Effector CD4-positive, alpha-beta T cell (primary cell): ENCODE measurements at places on chromosomes 1 and 21.

DNA sequence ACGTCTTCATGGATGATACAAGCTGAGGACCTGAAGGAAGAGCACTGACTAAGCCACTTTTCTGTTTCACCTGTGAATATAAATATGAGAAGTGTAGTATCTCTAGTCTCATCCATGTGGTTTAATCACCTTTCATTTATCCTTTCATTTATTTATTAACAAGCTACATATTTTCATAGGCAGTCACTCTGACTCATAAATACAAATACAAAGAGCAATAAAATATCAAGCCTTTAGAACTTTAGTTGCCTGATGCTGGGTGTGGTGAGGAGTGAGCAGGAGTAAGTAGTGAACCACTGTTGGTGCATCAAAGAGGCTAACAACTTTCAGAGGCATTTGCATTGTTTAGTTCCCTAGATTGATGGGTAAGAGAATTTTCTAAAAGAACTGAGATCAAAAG lies 269.0 kb upstream of the C1orf87 start:
- DNase-seq = no peak

DNA sequence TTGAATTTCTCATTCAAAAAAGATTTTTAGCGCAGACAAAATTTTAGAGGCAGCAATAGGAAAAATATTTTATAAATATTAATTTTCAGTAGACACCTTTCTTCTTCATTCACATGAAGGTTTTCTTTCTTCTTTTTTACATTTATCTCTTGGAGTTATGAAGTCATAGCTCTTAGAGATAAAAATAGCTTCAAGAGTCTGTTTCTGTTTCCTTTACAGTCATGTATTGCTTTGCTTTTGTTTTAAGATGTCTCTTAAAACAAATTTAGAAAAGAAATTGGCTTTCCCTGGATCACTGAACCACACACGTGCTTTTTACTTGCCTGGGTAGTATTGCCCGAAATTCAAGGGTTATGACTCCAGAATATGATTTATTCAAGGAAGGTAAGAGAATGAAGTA lies 369.9 kb upstream of the LRRC7 start:
- no peak for DNase-seq

DNA sequence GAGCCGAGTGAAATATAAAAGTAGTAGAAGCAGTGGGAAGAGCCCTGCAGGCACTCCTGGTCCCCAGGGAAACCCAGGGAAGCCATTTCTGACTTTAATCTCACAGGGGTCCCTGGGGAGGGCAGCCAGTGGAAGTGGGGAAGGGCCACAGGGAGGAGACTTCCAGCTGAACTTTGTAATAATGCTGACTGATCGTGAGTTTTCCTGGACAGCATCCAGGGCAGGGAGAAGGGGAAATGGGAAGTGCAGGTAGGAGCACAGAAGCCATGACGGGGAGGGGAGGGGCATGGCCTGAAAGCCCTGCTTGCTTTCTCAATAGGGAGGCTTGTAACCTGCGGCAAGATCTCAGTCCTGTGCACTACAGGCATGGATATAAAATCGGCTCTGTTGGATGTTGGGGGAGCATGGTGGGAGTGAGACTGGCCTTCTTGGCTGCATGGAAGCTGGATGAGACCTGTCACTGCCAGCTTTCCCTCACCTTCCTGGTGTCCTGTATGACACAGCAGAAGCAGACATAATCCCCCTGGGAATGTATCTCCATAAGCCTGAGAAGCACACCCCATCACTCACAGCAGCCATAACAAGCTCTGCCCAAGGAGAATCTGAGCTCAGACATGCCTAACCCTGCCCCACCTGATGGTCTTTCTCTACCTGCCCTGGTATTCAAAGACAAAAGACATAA lies 15.1 kb upstream of the MX1 start:
- no peak for DNase-seq

DNA sequence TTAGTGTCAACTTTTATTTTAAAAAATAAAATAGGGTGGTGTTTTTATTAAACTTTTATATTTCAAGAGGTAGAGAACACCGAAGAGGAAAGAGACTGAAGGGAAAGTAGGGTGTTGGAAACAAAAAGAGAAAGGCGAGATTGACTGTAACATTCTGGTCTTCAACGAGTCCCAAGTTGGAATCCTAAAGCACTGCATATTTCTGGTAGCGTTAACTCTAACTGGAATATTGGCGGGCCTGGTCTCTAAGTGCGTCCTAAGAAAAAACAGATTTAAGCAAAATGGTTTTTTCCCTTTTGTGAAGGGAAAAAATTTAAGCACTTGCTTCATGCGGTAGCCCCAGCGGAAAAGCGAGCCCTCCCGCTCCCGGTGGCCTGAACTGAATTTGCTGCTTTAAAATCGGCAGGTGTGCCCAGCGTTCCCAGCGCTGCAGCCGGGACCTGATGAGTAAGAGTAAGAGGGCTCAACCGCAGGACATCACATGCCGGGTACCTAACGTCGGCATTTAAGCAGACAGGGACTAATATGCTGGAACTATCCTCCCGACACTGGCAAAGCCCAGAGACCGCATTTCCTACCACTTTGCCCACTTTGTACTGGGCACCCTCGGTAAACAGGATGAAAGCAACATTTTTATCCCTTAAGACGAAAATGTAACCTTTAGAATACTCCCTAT lies 30.5 kb upstream of the NFIA start:
- DNase-seq = no peak

DNA sequence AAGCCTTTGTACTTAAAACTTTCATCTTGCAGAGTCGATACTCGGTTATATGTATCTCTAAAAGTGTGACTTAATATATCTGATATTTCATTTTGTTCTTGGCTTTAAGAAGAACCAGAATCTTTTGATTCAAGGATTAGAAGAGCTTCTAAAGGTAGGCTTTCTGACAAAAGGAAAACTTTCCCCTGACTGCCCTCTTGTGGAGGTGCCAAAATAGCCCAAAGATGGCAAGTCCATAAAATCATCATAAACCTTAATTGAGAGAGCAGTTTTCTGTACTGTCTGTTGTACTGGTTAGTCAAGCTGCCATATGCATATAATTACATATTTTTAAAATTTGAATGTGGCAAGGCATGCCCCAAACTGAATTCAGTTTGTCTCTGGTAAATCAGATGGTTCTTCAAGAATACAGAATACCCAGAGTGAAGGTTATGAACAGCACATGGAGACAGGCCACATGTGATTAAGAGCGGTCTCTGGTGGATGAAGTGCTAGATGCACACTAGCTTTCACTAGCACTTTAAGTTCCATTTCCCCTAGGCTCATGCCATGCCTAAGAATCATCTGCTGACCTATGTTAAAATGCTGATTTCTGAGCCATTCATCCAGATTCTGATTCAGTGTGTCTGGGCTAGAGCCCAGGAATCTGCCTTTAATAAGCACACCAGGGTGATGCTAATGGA lies 27.7 kb upstream of the ELAVL4 start:
- DNase-seq = no peak

DNA sequence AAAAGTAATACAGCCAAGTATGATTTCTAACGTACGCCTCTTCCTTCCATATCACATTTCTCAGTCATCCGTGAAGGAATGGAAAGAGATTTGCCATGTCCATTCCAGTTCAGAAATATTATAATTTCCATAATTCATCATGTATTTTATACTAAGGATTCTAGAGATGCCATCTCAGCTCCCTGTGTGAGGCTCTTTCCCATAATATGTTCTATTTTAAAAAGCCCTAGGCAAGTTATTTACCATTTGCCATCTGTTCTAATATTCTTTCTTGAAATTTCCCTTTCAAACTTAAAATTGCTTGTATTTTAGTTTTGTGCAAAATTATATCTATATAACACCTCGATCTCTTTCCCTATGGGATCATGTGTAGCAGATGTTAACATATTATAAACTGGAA lies 106.7 kb downstream of the FMN2 start:
- no peak for DNase-seq

GRCh38 chr1:119471566-119471965 lies 35.4 kb upstream of the HSD3B1 start:
- DNase-seq = no peak

DNA sequence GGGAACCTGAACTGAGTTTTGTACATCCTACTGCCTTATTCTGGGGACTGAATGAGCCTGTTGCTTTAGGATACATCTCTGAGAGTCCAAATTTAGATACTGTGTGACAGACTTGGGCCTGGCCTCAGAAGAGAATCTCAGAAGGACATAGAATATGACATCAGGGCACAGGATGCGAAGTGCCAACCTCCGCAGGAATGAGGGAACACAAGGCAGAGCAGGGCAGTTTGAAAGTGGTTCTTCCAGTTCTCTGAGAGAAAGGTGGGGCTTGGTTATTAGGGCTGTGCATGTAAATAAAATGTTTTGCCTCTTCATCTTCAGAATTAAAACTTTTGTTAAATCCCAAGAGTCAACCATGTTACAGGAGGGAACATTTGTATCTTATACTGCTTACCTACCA lies 23.1 kb downstream of the TRAF5 start:
- DNase-seq = no peak

DNA sequence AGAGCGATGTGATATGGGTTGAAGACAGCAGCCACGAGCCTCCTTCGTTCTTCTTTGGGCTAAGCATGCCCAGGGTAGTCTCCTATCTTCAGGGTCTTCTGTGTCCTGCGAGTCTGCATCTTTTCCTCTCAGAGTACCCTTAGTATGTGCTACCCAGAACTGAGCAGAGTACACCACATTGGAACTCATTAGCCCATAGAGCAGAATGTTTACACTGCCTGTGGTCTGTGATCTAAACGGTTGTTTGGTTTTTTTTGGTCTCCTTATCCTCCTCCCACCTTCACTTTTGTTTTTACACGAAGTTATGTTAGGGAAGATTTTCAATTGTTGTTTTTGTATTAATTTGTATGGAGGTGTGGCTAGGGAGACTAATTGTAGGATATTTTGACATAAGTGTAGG lies 126.4 kb downstream of the NEK7 start:
- no peak for DNase-seq

- no peak for DNase-seq
These were observed 30.4 kb upstream of the RNF2 start for GRCh38 chr1:185014941-185015340.

DNA sequence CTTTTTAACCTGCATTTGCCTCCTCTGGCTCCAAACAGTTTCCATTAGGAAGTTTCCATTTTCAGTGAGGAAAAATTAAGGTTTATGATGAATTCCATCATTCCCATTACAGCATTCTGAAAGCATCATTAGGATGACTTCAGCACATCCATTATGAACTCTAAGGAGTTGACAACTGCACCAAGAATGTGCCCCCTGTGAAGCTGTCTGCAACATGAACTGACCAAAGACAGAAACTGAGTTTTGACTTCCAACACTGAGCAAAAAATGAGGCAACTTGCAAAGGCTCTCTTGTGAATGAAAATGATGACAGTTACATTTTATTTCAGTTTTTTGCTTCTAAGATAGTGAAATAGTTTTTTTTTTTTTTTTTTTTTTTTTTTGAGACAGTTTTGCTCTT lies 18.3 kb upstream of the KCNE1 start:
- no peak for DNase-seq

DNA sequence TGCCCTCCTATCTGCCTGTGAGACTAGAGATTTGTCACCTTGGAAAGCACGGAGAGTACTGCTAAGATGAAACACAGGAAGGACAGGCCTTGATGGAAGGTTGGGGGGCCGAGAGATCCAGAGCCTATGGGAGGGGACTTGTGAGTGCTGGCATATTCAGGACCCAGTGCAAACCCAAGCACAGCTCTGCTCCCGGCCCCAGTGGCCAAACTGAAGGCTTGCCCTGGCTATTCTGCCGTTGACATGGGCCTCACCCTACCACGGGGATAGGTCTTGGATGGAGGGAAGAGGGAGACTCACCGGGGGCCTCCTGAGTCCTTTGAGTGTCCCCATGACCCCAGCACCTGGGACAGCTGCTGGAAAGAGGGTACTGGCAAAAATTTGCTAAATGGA lies 4.6 kb upstream of the EVA1B start:
- no peak for DNase-seq

GRCh38 chr1:183096894-183097293 lies 73.7 kb downstream of the LAMC1 start:
- no peak for DNase-seq

- no peak for DNase-seq
These were observed 69.8 kb upstream of the RGS18 start for GRCh38 chr1:192088496-192088895.

DNA sequence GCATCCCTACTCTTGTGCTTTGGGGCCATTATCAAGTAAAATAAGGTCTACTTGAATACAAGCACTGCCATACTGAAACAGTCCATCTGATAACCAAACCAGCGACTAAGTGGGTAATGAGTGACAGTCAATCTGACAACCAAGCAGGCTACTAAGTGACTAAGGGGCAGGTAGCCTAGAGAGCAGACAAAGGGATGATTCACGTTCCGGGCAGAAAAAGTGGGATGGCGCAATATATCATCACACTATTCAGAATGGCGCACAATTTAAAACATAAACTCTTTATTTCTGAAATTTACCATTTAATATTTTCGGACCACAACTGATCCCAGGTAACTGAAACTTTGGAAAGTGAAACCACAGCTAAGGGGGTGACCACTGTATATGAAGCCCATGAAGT lies 17.7 kb downstream of the NGF start:
- no peak for DNase-seq

DNA sequence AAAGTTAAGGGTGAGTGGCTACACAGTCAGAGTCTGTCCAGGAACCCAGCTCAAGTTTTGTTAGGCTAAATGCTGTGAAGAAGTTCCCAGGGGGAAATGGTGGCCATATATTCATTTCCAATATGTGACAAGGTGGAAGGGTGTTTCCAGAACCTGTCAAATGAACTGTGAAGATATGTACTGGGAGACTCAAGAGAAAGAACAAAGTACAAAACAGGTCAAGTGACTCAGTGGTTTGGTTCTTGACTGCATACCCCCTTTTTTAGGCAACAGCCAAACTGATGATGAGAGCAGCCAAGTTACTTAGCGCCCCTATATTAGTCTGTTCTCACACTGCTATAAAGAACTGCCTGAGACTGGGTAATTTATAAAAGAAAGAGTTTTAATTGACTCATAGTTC lies 18.6 kb upstream of the FBXO28 start:
- no peak for DNase-seq
